NCI-H1048 (cell line): ENCODE measurements at places on chromosomes 16 and 17.

DNA sequence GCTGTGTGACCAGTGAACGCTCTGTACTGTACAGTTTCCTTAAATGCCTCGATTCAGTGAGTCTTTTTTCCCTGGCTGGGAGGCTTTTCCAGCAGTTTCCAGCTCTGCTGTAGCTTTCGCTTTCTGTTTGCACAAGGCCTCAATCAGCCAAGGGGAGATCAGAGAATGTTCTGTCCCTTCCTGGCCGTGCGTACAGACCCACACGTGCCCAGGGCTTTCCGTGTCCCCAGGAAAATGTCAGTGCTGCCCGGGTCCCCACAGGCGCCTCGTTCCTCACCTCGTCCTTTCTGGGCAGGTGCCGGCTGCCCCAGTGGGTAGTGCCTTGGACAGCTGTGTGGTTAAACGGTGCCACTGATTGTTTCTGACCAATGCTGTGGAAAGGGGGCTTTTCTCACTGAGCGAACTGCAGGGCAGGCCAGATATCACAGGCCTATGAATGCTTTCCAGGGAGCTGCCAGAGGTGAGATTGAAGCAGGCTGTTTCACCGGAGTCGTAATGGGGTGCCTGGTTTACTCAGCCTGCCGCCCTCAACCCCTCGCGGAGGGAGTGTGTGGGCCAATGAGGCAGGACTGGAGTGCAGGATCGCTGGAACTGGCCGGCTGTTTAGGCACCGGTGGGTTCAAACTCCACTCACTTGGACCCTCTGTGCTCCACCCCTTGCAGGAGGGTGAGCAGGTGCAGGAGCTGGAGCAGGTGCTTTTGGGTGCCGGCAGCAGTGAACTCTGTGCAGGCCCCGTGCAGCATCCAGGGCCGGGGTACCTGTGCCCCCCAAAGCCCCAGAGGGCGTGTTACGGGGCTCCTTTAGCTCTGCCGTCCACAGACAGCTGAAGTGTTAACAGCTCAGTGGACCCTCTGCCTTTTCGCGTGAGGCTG is 44.4 kb downstream of the ZNF778 start:
- no peak for DNase-seq

DNA sequence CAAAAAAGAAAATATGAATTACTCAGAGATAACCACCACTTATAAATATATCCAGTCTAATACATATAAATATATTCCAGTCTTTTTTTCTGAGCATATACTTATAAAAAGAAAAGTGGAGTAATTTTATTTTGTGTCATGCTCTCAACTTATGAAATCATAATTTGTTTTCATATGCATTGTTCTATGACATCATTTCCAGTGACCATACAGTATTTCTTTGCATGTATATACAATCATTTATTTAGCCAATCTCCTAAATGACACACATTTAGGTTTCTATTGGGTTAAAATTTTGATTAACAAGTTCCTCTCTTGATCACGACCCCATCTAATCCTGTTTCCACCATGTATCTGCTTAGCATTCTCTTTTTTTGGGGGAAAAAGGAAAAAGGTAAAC is 16.4 kb upstream of the NDEL1 start:
- DNase-seq = no peak

- no peak for DNase-seq
Measured at GRCh38 chr16:30439720-30440348, 5.8 kb downstream of the SEPHS2 start.

DNA sequence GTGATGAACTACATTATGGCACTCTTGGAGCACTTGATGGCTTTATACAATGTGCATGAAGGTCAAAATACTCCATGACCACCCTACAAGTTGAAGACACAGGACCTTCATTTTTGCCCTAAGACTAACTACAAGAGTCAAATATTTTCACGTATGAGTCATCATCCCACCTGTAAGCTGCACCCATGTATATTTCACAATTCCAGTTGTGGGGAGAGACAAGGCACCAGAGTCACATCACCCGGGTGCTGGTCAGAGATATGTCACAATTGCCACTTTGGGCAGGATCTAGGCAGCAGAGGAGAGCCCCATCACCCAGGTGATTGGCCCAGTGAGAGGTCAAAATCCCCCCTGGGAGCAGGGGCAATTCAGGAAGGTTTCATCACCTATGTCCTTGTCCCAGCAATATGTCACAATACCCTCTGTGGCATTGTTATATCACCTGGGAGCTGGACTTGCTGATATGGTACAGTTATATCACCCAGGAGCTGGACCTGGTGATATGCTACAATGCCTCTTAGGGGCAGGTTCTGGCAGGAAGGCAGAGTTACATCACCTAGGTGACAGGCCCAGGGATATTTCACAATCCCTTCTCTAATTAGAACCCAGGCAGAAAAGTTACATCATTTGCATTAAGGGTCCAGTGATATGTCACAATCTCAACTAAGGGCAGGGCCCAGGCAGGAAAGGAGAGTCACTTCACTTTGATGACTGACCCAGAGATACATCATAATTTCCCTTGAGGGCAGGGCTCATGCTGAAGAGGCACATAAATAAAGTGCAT is 1839.2 kb downstream of the TP53TG3F start:
- no peak for DNase-seq

GRCh38 chr17:45172541-45173286 is 11.0 kb downstream of the HEXIM2 start:
- DNase-seq = no peak

DNA sequence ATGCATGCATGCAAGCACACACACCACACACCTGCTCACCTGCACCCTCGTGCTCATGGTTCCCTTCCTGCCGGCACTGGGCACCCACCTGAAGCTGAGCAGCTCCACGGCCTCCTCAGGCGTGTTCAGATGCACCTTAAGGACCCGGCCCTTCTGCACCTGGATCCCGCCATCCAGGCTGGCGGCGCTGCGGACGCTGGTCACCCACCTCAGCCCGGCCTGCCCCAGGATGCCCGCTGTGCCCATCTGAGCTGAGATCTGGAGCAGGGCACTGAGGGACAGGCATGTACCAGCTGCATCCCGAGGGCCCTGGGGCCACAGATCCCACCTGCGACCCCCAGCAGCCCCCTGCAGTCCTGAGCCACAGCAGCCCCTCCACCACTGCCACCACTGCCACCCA is 110.0 kb downstream of the LITAF start:
- DNase-seq = no peak

DNA sequence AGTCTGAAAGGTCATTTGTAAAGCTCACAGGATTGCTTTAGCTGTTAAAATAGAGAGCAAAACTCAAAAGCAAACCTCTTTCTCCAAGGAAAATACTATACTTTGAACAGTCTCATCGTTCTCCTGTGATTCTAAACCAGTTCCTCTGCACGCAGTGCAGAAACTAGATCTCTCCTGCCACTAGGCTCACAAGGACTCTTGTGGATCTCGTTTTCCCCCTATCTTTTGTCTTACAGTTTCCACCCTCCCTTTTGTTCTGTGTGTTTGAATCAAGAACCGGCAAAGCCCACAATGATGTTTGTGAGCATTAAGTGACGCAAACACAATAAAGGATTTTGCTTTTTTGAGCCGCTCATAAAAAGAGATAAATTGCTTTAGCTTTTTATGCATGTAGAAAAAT is 1103.5 kb upstream of the RBFOX1 start:
- DNase-seq = no peak

DNA sequence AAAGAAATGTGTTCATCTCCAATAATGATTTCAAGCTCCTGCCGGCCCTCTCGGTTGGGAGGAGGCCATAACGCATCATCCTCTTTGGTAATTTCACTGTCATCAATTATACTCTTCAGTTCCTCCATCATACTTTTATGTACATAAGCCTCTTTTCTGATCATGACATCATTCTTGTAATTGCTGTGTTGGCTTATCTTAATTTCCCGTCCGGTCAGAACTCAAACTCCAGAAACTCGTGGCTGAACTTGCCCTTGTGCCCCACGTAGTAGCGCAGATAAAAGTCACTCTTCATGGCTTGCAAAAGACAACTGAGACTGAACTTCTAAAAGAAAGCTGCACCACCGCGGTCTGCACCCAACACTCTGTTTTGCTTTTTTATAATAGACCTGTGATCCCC is 13.6 kb downstream of the TMEM220 start:
- no peak for DNase-seq

GRCh38 chr16:87435372-87436224 is 43.5 kb downstream of the MAP1LC3B start:
- no peak for DNase-seq

- DNase-seq = no peak
Measured at GRCh38 chr17:48993951-48994350, 3.2 kb upstream of the IGF2BP1 start.

GRCh38 chr17:38864636-38865398 is 5.0 kb upstream of the LASP1 start:
- DNase-seq = no peak

- DNase-seq = no peak
Measured at GRCh38 chr16:51615141-51615540, 464.1 kb upstream of the SALL1 start.

- DNase-seq = no peak
Measured at GRCh38 chr16:72149676-72150464, 22.1 kb downstream of the PMFBP1 start.

- no peak for DNase-seq
Measured at GRCh38 chr17:64378890-64379354, 11.7 kb downstream of the PECAM1 start.

DNA sequence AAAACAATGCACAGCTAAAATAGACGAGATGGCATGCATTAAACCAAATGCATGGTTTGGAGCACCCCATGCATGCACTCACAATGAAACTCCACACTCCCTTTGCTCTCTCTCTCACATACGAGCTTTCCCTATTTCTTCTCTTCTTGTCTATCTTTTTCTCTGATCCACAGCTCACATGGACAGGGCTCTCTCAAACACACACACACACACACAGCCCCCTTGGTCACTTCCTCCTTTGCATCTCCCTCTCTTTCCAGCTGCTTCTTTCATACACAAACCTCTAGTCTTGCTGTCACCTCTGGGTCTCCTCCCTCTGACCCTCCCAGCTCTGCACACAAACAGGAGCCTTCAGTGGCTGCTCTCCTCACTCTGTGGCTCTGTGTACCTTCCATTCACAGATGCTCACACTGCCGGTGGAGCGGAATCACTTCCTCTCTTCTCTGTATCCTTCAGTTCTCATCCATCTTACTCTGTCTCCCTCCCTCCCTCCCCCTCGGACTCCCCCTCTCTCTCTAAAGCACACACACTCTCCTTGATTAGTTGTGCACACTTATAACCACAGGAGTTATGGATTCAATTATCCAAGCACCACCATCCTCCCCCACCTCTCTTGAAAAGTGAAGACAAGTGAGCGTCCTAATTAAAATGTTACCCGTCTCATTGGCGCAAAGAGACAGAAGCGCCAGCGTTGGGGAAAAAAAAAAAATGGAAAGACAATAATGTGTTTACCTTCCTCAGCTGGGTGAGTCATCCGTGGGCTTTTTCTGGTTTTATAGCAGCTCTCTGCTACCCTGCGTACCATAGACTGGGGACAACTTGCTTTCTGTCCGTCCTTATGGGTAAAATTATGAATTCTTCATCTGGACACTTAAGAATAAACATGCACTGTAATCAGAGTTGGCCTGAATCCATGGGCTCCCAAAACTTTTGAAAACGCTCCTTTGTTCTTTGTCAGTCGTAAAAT is 90.8 kb downstream of the SHISA6 start:
- DNase-seq = no peak

DNA sequence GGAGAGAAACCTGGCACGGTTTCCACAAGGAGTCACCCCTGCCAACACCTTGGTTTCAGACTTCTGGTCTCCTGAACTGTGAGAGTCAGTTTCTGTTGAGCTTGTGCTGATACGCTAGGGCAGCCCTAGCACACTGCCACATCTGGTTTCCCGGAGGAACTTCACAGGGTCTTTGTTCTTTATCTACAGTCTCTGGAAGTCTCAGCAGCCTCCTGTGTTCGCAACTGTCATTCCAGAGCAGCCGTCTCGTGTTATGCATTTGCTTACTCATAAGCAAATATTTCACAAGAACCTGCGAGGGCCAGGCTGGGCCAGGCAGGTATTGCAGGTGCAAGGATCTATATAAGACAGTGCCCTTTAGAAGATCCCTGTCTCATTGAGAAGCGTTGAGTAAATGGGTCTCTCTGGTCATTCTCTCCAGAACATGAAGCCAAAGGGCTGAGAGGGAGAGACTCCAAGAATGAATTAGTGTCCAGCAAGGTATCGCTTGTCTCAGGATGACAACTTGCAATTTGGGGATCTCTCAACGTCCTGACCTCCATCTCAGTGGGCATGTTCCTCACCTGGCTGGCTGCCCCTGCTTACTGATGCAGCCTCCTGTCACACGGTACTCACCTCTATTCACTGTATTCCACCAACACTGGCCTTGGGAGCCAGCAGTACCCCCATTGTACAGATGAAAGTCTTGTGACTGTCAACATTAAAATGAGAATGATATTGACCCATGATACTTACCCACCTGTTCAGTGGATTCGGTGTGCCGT is 141.2 kb downstream of the WWOX start:
- no peak for DNase-seq

GRCh38 chr17:49216953-49217650 is 6.6 kb downstream of the ABI3 start:
- DNase-seq = no peak

GRCh38 chr17:83056583-83057396 is 22.6 kb upstream of the METRNL start:
- DNase-seq = no peak

GRCh38 chr16:28540346-28540745 is 1.6 kb upstream of the NUPR1 start:
- no peak for DNase-seq

DNA sequence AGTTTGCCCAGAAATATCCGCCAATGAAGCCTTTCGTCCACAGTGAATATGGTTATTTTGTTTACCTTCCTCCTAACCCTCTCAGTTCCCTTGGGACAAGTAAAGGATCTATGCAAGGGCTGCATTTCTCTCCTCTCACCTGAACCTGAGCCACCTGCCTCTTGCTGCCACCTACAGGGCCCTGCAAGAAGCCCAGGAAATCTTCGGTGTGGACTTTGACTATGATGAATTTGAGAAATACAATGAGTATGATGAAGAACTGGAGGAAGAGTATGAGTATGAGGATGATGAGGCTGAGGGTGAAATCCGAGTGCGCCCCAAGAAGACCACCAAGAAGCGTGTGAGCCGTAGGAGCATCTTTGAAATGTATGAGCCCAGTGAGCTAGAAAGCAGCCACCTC is 14.0 kb downstream of the SUPT6H start:
- DNase-seq = no peak

GRCh38 chr16:88533381-88533917 is 36.8 kb upstream of the ZC3H18 start:
- DNase-seq = no peak

DNA sequence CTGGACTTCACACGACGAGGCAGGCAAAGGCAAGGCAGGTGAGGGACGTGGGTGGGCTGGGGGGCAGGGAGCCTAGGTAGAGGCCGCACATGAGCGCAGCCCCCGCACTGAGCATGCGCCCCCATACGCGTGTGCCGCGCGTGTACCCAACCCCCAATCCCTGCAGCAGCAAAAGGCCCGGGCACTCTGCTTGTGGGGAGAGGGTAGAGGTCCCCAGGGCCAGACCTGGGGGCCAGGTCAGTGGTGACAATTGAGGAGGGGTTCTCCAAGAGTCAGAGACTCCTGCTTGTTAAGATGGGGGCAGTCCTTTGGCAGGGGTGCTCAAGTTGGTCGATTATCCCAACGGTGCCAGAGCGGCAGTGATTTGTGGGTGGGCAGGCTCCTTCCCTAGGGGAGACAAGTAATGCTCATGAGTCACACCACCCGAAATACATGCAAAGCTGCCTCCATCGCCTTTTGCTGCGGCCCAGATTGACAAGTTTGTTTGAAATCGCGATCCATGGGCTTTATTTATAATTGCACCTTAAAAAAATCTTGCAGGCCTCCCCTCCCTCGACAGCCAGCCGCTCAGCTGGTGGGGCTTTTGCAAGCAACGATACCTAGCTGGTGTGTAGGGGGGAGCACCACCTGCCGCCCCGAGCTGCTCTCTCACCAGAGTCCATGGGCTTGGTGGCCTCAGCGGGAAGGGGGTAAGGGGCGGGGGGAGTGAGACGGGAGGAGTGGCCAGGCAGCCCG is 1.1 kb upstream of the GIT1 start:
- no peak for DNase-seq
